ENCODE measurements at places on chromosomes 12 and 14.

GRCh38 chr12:53701518-53702264 is 25.6 kb downstream of the CALCOCO1 start:
- DNase-seq, result no peak

- DNase-seq, result no peak
Measured at GRCh38 chr12:89932954-89933353, 224.3 kb upstream of the ATP2B1 start.

DNA sequence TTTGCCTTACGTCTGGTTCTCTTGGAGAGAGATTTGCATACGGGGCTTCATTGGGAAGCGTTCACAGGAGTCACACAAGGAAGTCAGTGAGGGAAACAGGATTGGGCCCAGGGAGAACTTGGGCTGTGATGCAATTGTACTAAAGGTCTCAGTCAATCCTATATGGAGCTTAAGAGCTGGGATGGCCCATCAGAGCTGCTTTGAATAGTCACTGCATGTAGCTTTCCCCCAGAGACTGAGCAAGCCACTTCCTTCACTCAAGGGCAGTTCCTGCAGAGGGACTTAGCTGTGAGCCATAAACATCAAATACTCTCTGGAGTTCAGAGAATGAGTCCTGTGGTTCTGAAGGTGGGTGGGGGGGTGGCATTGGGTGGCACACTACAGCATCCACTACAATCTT is 605.4 kb downstream of the MED13L start:
- DNase-seq, result no peak

DNA sequence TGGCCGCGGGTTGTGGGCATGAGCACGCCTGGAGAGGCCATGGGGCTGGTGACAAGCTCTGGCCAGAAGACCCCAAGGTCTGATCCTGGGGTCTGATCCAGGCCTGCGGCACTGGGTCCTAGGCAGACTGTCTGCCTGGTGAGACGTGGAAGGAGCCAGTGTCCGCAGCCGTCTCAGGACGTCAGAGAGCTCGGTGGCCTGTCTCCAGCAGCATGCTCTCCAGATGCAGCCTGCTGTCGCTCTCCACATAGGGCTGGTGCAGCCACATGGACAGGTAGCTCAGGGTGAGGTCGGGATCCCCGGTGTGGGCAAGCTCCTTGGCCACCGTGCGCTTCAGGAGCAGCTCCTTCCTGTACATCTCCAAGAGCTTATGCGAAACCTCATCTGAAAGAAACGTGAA is 14.3 kb downstream of the CINP start:
- no peak for DNase-seq

GRCh38 chr14:92470215-92470614 is 43.4 kb upstream of the RIN3 start:
- DNase-seq, result peak; percentile 72

DNA sequence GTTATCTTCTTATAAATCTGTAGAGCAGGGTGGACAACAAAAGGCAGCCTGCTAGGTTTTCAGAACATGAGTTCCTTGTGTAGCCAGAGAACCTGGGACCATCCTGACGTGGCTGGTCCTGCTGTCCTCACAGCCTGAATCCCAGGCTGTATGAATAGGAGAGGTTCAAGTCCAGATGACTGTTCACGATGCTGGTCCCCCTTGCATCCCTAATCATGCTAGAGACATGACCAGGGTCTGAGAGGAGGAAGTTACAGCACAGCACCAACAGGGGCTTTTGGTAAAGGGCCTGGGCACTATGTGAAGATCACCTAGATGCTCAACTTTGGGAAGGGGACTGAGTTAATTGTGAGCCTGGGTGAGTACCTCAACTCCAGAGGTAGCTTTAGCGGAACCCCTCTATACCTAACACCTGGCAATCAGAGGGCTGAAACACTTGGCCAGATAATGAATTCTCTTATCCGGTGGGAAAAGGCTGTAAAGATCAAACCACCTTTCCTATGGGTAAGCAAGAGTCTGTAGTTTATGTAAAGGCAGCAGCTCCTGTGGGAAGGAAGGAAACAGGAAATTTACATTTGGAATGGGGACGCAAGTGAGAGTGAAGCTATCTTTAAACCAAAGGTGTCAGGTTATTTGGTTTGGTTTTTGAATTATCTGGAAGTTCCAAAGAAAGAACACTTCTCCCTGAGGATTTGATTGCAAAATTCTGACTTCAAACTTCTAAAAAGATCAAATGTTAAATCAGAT is 112.8 kb downstream of the DAD1 start:
- DNase-seq, result no peak
